ENCODE measurements at places on chromosomes 12 and 14. TPM values are rescaled to one million over a fixed set of nuclear protein-coding genes. Genes with fewer than 3 reads are reported as not detected.

TAC3 gene
- not detected for total RNA-seq

SIX1 gene
- 11.7 TPM for total RNA-seq

LMNTD1 gene
- total RNA-seq, result 0.13 TPM

ZC2HC1C gene
- 5.3 TPM for total RNA-seq

OTOGL gene
- total RNA-seq, result 1.3 TPM

DNA sequence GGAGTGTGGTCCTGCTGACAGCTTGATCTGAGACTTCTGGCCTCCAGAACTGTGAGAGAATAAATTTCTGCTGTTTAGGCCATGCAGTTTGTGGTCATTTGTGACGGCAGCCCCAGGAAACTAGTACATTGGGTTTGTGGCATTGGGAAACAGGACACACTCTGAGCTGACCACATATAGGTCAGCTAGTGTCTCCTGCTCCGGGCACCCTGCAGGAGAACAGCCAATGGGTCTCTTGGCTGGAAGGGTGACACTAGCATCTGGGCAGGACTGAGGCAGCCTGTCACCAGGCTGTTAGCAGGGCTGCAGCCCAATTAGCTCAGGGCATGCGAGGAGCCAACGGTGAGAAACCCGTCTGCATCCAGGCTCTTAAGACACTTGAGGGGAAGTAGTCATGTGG, 83.2 kb downstream of the PITPNM2 start:
- DNase-seq, result no peak

DNA sequence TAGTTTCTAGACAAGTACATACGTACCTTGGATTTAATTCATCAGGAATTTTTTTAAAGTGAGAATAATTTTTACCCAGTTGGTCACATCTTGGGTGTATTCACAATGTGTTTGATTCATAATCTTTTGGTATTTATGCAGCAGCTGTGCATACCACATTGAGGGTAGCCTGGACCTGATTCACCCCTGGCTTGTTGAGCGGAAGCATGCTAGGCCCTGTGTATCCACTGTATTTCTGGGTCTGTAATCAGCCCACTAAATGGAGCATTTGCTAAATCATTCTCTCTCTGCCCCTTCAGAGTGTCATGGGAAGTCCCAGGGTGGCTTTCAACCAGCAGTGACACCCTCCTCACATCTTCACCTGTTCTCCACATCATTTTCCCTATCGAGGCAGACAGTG, 203.8 kb upstream of the RGS6 start:
- peak; percentile 56 for DNase-seq

- DNase-seq, result peak; percentile 72
These were observed 28.6 kb downstream of the PIGH start for GRCh38 chr14:67571275-67571990.

GRCh38 chr12:12885096-12885792, 6.1 kb upstream of the GPRC5A start:
- no peak for DNase-seq

- DNase-seq, result no peak
These were observed 36.9 kb downstream of the BCL11B start for GRCh38 chr14:99234961-99235571.

GRCh38 chr12:46260913-46261476, 7.8 kb downstream of the SLC38A1 start:
- peak; percentile 1 for DNase-seq

DNA sequence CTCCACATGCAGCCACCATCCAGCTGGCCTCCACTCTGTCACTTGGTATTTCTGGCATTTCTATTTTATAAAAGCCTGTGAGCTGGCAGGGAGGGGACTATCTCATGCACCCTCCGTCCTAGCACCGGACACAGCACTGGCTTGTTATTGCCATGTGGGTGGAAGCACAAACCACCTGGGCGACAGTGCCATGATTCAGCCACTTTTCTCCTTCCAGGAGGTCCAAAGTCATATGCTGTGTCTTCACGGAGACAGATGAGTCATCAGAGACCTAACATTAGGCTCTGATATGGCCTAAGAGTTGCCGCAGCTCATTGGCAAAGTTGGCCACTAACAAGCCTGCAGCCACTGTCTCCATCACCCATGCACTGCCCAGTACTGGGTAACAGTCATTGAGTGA, 1123.0 kb downstream of the VRK1 start:
- DNase-seq, result no peak

DNA sequence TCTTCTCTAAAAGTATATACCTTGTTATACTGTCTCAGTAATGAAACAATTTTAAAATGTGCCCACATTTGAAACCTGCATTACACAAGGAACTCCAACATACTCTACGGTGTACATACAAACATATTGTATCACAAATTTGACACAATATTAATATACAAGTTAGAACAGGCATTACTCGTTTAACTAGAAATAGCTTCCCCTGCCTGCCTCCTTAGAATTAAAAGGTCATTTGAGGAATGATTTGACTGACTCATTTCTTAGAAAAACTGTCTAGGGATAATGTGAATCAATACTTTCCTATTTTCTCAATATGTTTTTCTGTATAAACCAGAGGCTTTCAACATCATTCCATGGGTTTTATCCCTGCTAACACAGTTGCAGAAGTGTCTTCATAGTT, 73.7 kb downstream of the STON2 start:
- DNase-seq, result no peak

DNA sequence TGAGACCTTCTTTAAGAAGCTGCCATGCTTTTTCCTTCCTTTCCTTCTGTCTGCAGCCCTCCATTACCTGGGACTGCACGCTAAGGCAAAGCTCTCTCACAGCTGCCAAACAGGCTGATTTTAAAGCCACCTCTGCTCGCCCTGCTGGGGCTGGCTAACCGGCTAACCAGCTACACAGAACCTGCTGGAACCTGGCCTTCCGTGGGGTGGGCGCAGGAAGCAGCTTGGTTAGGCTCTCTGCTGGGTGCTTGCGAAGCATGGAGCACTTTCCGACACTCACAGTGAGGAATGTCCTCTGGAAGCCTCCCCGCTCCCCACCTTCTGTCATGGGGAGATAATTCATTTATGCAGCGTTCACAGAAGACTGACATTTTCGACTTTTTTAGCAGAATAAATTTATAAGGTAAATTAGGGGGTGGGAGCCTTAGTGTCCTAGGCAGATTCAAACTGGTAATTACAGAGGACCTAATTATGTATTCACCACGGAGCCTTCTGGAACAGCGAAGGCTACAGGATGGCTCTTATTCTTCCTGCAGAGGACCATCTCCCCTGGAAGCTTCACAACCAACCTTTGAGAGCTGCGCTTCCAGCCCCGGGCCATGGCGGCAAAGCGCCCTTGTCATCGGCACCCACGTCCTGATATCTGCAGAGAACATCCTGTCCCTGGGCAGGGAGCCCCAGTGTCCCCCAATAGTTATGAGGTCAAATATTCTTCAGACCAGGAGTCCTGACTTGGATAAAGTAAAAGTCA, 12.4 kb upstream of the BCL11B start:
- DNase-seq, result no peak

DNA sequence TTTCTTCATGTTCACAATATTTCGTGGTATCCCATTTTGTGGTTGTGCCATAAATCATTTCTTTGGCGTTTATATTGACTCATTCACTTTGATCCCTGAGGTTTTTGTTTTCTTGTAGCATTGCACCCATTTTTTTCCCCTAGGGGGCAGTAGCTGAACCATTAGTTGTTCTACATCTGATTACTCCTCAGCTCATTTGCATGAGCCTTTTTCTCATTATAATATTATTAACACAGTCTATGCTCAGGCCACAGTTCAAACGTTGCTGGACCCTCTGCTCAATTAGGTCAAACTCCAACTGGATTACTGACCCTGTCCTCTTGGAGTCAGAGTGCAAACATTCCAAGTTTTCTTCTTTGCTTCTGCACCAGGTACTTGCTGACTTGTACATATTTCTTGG, 475.4 kb upstream of the SEL1L start:
- DNase-seq, result no peak

GRCh38 chr12:5309654-5310053, 122.3 kb upstream of the NTF3 start:
- DNase-seq, result peak; percentile 13

DNA sequence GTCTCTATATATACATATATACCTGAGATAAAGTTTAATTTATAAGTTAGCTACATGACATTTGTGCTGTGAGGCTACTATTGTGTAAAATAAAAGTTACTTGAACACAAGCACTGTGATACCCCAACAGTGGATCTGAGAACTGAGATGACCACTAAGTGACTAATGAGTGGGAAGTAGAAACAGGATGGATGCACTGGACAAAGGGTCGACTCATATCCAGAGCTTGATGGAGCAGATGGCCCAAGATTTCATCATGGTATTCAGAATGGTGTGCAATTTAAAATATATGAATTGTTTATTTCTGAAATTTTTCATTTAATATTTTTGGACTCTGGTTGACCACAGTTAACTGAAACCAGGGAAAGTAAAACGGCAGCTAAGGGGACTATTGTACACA, 908.6 kb upstream of the MDGA2 start:
- DNase-seq, result peak; percentile 0

GRCh38 chr12:50627491-50627890, 122.7 kb downstream of the DIP2B start:
- DNase-seq, result no peak

GRCh38 chr14:89805501-89805900, 149.0 kb downstream of the EFCAB11 start:
- DNase-seq, result peak; percentile 11

DNA sequence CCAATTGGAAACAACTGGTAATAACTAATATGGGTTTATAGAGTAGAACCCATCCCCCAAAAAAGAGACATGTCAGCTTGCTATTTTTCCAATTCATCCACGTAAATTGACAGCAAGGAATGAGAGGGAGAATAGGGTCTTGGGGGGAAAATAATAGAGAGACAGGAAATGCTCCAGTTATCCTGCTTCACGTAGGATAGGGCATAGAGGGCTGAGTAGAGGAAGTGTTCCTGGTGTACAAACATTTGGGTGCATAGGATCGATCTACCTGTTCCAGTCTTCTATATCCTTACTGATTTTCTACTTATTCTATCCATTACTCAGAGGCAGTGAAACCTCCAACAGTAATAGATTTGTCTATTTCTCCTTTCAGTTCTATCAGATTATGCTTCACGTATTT, 49.6 kb upstream of the COL2A1 start:
- no peak for DNase-seq

DNA sequence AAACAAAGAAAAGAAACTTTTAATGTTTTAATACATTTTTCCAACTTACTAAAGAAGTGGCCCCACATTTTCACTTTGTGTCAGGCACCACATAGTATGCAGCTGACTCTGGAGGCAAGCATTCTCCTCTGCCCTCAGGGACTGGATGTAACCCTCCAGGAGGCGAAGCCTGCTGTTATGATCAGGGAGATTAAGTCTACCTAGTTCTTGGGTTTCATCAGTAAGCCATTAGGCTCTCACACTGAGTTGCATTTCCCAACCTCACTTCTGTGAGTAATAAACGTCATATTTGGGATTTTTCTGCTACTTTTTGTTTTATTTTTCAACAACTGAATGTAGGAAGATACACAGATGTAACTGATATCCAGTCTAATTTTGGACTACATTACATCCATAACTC, 101.2 kb upstream of the LRFN5 start:
- DNase-seq, result no peak
